ENCODE measurements at places on chromosomes 11 and 22. TPM values are rescaled to one million over a fixed set of nuclear protein-coding genes. Genes with fewer than 3 reads are reported as not detected.

The FUT4 gene
- 4.4 TPM for total RNA-seq

DNA sequence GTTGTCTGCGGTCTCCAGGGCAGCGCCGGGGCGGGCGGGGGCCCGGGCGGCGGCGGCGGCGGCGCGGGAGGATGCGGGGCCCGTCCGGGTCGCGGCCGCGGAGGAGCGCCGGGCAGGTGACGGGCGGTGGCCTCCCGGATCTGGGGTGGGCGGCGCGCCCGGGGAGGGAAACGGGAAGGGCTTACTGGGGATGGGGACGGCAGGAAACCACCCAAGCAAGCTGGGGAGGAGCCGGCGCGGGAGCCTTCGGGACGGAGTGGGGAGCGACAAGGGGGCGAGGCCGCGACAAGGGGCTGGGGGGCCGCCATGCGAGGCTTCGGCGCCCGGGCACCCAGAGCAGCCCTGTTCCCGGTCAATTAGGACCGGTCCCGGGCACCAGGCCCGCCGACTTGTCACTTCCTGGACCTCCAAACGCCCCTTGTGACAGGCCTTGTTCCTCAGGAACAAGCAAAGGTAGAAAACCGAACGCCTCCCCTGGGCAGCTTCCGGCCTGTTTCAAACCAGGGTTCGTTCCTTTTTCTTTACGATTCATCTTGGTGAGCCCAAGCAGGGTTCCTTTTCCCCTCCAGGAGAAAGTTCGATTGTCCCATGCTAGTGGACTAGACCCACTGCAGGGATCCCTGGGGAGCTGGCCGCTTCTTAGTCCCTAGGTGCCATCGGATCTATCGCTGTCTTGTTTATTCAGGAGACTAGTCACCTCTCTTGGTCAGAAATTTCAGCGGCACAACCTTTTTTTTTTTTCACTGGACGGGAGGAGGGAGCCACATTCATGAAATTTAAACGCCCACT lies 492 bp downstream of the JHY start:
- H3K27me3 ChIP-seq: no peaks in the 10 kb centered on the region
- H3K27ac ChIP-seq: peak overlapping the region; percentile 80

- H3K27me3 ChIP-seq: no peaks in the 10 kb centered on the region
- no peak overlapping the region for H3K27ac ChIP-seq
- no peak overlapping the region for H3K4me3 ChIP-seq
- no peak for DNase-seq
- H3K4me1 ChIP-seq: peaks cover 6% of the 10 kb centered on the region
- H3K36me3 ChIP-seq: no peaks in the 10 kb centered on the region
Measured at GRCh38 chr11:69553416-69554357, 72.2 kb downstream of the LINC01488 start.

DNA sequence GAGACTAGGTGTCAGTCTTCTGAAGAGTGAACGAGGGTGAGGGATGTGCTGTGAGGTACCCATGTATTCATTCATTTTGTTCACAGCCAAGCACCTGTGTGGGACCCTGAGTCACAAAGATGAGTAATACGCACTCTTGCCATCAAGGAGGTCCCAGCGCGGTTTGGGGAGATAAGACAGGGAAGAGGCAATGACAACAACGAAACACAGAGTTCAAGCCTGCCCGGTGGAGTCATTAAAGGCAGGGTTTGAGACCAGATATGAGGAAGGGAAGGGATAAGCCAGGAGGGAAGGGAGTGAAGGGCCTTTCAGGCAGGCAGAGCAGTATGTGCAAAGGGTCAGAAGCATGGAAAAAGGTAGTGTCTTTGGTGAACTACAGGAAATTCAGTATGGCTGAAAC lies 4.6 kb downstream of the DCHS1 start:
- H3K36me3 ChIP-seq: no peaks in the 10 kb centered on the region
- H3K27me3 ChIP-seq: peaks cover 4% of the 10 kb centered on the region
- H3K4me1 ChIP-seq: peaks cover 27% of the 10 kb centered on the region
- no peak overlapping the region for H3K4me3 ChIP-seq
- DNase-seq: no peak
- no peak overlapping the region for H3K27ac ChIP-seq

DNA sequence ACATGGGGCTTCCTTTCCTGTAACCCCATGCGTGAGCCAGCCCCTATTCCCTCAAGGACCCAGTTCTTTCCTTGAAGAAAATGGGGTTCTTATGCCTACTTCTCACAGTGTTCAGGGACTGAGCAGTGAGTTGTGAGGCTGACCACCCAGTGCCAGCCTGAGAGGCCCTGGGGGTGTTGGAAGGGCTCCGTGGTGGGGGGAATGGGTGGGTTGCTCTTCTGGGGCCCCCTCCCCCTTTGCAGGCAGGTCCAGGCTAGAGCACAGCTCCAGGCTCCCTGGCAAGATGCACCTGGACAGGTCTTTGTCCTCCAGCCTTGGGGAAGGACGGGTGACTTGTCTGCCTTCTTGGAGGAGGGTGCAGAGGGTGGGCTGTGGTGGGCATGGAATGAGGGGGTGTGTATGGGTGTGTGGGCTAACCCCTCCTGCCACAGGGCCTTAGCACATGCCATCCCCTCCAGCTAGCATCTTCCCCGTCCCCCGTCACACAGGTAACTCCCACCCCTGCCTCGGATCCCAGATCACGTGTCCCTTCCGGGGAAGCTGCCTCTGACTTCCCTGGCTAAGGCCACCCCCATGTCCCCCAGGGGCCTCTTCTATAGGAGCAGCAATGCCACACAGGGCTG lies 64.6 kb downstream of the MYEOV start:
- no peaks in the 10 kb centered on the region for H3K4me1 ChIP-seq
- peak; percentile 10 for DNase-seq
- H3K27ac ChIP-seq: no peak overlapping the region
- H3K27me3 ChIP-seq: no peaks in the 10 kb centered on the region

Data from natural killer cell (primary cell).